ENCODE measurements at places on chromosomes 13 and 19.

- DNase-seq: no peak
These were observed 459 bp downstream of the PCDH20 start for GRCh38 chr13:61415058-61415721.

GRCh38 chr13:43546251-43546650 lies 240.5 kb downstream of the ENOX1 start:
- DNase-seq: no peak

DNA sequence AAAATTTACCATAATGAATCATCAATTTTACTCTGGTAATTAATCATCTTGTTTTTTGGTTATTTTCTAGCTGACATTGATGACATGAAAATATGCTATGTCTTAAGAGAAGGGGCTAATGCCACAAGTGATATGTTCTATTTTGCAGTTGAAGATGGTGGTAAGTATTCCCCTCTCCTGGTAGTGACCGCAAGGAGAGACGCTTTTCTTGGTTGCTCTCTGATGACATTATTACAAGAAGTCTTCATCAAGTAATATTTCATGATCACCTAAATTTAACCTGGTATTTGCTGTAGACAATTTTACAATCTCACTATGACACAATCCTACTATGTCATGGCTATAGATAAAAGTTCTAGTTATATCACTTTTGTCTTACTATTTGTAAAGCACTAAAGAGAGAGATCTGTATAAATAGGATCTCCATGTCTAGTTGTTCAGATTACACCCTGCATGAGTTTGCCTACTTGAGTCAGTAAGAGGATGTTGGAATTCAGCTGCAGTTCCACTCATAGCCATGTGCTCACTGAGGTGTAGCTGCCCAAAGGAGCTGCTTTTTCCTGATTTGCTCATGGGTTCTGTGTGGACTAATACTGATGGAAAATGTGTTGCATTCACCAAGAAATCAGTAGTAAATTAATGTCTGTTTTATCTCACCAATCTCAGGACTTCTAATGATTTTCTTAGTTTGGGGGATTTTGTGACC lies 10.9 kb downstream of the FREM2 start:
- DNase-seq: no peak

GRCh38 chr13:75818179-75818967 lies 182.2 kb downstream of the LMO7 start:
- no peak for DNase-seq

GRCh38 chr19:17926044-17926443 lies 6.8 kb upstream of the CCDC124 start:
- no peak for DNase-seq

DNA sequence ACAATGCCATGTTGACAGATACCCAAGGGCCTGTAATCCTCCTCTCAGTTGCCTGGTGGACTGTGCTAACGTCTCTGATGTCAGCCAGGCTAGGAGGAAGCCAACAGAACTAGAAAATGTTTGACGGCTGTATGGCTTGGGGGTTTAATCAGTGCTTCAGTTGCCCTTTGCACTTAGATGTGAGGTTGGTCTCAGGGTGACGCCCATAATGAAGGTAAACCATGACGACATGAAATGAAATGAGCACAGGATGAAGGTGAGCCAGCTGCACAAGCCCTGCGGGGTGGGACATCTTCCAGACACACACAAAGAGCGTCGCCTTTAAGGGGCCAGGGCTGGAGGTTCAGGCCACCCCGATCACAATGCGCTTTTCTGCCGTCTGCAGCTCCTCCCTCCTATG lies 127.2 kb downstream of the CRYL1 start:
- no peak for DNase-seq

DNA sequence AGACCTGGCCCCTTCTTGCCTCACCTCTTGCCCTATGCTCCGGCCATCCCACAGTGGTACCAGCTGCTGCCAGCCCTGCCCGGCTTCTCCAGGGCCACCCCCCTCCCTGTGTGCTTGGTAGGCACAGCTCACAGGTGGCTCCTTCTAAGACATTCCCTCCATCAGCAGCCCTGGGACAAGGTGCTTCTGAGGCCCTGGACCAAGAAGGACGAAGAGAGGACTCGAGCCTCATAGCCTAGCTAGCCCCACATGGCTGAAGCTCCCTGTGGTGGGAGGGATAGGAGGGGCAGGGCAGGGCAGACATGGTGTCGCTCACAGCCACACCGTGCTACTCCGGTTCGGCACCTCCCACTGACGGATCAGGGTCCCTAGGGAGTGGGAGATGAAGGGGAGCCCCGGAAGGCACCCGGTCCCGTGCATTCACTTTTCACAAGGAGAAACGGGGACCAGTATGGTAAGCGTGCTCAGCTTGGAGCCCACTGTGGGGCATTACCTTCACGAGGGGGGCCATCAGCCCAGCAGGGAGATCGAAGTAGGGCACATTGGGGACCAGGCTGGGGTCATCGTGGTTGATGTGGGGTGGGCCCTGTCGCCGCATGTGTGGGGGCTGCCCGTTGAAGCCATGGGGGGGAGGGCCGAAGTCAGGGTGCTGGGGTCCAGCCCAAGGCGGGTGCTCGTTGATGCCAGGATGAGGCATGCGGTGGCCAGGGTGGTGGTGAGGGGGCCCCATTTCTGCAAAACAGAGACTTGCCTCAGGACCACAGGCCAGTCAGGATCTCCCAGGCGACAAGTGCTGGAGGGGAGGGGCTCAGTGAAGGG lies 19.5 kb downstream of the CHERP start:
- DNase-seq: no peak

DNA sequence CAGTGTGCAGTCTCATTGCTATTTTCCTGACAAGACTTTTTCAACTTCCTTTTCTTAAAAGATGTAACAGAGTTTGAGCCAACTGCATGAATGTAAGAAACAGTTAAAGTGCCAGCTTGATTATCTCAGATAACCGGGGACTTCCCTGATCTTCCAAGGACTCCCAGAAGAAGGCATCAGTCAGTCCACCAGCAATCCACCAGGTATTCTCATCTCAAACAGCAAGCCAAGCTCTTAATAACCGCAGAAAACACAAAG lies 350.1 kb downstream of the LIG4 start:
- no peak for DNase-seq

DNA sequence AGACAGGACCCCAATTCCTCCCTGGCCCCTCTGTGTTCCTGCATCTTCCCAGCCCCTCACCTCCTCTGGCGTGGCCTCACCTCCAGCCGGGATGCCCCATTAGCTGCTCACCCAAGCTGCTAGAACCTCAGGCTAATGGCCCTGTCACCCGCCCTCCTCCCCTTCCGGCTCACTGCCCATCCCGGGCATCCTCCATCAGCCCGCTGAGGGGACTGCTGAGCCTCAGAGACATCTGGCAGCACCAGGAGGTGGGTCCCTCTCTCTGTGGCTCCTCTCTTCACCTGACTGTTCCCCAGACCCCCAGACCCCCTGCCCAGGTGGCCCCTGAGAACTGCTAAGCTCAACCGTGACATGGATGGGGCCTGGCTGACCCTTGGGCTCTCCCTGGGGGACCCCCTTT lies 2.9 kb downstream of the FFAR1 start:
- no peak for DNase-seq

DNA sequence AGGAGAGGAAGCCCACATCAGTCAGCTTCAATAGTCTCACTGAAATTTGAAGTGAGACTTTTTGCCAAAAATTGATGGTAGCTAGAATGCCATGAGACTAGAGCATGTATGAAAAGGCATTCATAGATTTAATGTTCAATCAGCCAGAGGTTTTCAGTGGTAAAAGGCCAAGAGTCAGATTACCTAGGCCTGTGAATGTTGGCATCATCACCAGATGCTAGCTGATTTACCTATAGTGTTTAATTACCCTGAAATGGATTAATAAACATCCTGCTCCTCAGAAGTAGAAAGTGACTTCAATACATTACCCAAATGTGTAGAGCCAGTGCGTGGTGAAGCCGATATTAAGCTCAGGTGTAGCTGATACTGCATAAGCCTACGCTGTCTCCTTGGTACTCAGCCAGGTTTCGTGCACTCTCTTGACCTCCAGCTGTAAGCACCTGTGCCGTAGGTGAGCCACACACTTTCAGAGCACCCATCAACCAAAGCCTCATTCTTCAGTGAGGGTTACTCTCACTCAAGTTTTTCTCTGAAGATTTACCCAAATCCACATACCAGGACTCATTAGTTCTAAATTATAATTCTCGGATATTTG lies 1140.3 kb upstream of the SLC10A2 start:
- no peak for DNase-seq

GRCh38 chr19:30602661-30603350 lies 230.6 kb downstream of the ZNF536 start:
- no peak for DNase-seq

- DNase-seq: no peak
These were observed 2.3 kb downstream of the AMH start for GRCh38 chr19:2251106-2252054.

GRCh38 chr19:53554804-53555203 lies 16.9 kb downstream of the ZNF331 start:
- DNase-seq: no peak

GRCh38 chr13:32639502-32640105 lies 53.4 kb downstream of the PDS5B start:
- peak; percentile 44 for DNase-seq

All from nucleus accumbens (tissue), 56 donors.